ENCODE measurements at places on chromosomes 6 and 20.

GRCh38 chr20:50982363-50982762 is 23.7 kb downstream of the MOCS3 start:
- H3K4me3 ChIP-seq = no peak overlapping the region
- peaks cover 33% of the 10 kb centered on the region for H3K4me1 ChIP-seq
- peaks cover 2% of the 10 kb centered on the region for H3K36me3 ChIP-seq
- DNase-seq = peak; percentile 21

GRCh38 chr20:43942201-43942590 is 27.5 kb downstream of the TOX2 start:
- no peak overlapping the region for H3K27ac ChIP-seq
- DNase-seq = no peak

- no peaks in the 10 kb centered on the region for H3K4me1 ChIP-seq
- no peak overlapping the region for H3K4me3 ChIP-seq
- H3K27me3 ChIP-seq = no peaks in the 10 kb centered on the region
- no peak for DNase-seq
- H3K27ac ChIP-seq = no peak overlapping the region
- peaks cover 16% of the 10 kb centered on the region for H3K36me3 ChIP-seq
Measured at GRCh38 chr6:1724616-1725015, 114.9 kb downstream of the FOXC1 start.

GRCh38 chr6:3579652-3580175 is 122.9 kb upstream of the SLC22A23 start:
- no peaks in the 10 kb centered on the region for H3K4me1 ChIP-seq
- peaks cover 14% of the 10 kb centered on the region for H3K27me3 ChIP-seq
- no peak overlapping the region for H3K27ac ChIP-seq

GRCh38 chr20:48909910-48910309 is 11.6 kb upstream of the ARFGEF2 start:
- peaks cover 3% of the 10 kb centered on the region for H3K27me3 ChIP-seq
- peaks cover 23% of the 10 kb centered on the region for H3K4me1 ChIP-seq
- no peak for DNase-seq
- peaks cover 3% of the 10 kb centered on the region for H3K36me3 ChIP-seq
- no peak overlapping the region for H3K27ac ChIP-seq
- H3K4me3 ChIP-seq = no peak overlapping the region

DNA sequence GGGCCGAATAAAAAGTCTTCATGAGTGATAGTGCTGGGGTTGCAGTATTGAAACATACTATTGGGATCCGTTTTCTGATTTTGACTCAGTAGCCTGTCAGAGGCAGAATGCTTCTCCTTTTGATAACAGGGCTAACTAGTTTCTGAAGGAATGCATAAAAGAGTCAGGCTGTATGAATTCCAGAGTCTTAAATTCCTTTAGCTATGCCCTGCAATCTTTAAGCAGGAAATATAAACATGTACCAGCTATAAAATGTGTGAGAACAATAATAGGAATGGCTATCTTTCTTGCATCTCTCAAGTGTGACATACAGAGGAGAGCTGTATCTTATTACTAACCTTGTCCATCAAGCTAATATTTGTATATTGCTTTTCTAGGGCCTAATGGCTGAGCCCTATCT is 917.1 kb downstream of the KIF16B start:
- no peak overlapping the region for H3K4me3 ChIP-seq
- DNase-seq = no peak
- H3K4me1 ChIP-seq = no peaks in the 10 kb centered on the region
- H3K27me3 ChIP-seq = no peaks in the 10 kb centered on the region

GRCh38 chr6:129194306-129194941 is 311.5 kb downstream of the LAMA2 start:
- H3K36me3 ChIP-seq = no peaks in the 10 kb centered on the region
- H3K4me1 ChIP-seq = no peaks in the 10 kb centered on the region
- H3K27me3 ChIP-seq = peaks cover 2% of the 10 kb centered on the region
- DNase-seq = no peak
- H3K27ac ChIP-seq = no peak overlapping the region
- no peak overlapping the region for H3K4me3 ChIP-seq

GRCh38 chr6:14406614-14407331 is 289.2 kb downstream of the CD83 start:
- no peak overlapping the region for H3K4me3 ChIP-seq
- H3K27ac ChIP-seq = no peak overlapping the region
- H3K4me1 ChIP-seq = peaks cover 4% of the 10 kb centered on the region

- no peaks in the 10 kb centered on the region for H3K36me3 ChIP-seq
- peaks cover 4% of the 10 kb centered on the region for H3K4me1 ChIP-seq
- H3K27ac ChIP-seq = no peak overlapping the region
- H3K4me3 ChIP-seq = no peak overlapping the region
Measured at GRCh38 chr6:107862383-107862782, 38.3 kb upstream of the SCML4 start.

DNA sequence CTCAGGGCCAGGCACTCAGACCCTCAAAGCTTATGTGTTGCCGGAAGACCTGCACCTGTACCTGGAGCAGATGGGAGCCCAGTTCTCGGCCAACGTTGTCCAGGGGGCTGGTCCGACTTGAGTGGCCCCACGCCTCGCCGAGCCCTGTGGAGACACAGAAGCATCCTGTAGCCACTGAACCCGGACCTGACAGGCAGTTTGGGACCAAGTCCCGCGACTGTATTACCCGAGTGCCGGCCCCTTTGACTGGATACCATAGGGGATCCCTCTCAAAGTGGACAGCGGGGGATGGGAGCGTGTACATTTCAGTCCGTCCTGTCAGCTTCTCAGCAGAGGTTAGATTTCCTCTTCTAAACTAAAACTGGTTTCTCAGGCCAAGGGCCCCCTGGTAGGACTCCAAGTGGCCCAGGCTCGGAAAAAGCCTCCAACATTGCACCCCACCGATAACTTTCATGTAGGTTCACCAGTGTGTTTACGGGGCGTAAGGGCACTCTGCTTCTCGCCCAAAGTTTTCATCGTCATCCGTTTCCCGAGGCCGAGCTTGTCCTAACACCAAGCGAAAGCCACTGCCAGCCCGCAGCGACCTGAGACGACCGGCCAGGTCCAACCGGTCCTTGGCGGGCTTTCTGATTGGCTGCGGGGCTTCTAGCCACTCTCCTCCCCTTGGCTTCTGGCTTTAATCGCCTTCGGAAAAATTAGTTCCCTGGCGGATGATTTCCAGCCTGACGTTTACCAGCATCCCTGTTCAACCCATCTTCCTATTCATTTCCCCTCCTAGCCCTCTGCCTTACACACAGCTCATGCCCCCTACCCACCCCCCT is 10.8 kb downstream of the SIM1 start:
- H3K27me3 ChIP-seq = peaks cover 56% of the 10 kb centered on the region
- no peak overlapping the region for H3K27ac ChIP-seq
- H3K4me3 ChIP-seq = no peak overlapping the region

- no peak overlapping the region for H3K27ac ChIP-seq
- no peak overlapping the region for H3K4me3 ChIP-seq
- no peaks in the 10 kb centered on the region for H3K36me3 ChIP-seq
- H3K27me3 ChIP-seq = peaks cover 10% of the 10 kb centered on the region
- DNase-seq = no peak
- peaks cover 13% of the 10 kb centered on the region for H3K4me1 ChIP-seq
Measured at GRCh38 chr20:3775457-3776108, 5.7 kb downstream of the SPEF1 start.

DNA sequence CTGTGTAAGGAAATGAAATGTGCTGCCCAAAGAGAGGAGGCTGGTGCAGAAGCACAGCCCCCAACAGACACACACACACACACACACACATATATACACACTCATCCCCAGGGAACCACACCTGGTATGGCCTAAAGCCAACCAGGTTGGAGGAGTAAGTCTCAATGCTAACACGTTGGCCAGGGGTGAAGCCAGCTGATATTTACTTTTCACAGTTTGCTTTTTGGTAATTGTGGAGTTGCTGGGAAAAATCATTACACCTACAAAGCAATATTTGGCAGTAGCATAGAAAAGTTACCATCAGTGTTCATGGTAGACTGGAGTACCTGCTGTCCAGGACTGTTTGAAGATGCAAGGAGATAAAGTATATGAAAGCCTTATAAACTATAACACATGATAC is 50.3 kb upstream of the NAA20 start:
- DNase-seq = no peak
- no peak overlapping the region for H3K27ac ChIP-seq
- peaks cover 12% of the 10 kb centered on the region for H3K4me1 ChIP-seq
- no peak overlapping the region for H3K4me3 ChIP-seq
- no peaks in the 10 kb centered on the region for H3K36me3 ChIP-seq

DNA sequence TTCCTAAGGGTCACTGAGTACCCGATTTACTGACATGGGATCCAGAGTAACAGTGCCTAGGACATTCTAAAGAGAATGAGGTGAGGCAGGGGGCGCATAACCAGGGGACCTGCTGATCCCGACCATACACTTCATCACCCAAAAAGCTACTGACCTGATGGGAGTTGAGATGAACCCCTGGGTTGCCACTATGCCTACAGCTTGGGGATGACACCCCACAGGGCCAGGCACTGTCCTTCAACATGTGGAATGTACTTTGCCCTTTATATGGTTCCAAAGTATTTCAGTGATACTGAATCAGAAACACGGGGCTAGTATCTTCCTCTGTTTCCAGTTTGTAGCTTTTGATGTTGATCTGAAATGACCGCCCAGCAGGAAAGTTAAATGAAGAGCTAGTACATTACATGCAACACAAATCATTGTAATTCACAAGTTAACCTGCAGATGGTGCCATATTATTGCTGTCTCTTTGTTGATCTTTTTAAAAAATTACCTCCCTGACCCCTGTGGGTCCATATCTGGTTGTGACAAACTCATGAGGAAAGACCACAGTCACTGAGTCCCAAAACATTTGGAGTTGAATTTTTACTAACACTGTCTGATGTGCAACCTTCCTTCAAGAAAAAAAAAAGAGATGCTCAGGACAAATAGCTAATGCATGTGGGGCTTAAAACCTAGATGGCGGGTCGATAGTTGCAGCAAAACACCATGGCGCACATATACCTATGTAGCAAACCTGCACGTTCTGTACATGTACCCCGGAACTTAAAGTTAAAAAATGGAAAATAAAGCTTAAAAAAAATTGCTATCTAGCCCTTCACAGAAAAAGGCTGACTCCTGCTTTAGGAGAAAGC is 42.7 kb upstream of the GCNT2 start:
- no peaks in the 10 kb centered on the region for H3K4me1 ChIP-seq
- H3K27me3 ChIP-seq = peaks cover 2% of the 10 kb centered on the region
- DNase-seq = no peak
- no peak overlapping the region for H3K4me3 ChIP-seq

DNA sequence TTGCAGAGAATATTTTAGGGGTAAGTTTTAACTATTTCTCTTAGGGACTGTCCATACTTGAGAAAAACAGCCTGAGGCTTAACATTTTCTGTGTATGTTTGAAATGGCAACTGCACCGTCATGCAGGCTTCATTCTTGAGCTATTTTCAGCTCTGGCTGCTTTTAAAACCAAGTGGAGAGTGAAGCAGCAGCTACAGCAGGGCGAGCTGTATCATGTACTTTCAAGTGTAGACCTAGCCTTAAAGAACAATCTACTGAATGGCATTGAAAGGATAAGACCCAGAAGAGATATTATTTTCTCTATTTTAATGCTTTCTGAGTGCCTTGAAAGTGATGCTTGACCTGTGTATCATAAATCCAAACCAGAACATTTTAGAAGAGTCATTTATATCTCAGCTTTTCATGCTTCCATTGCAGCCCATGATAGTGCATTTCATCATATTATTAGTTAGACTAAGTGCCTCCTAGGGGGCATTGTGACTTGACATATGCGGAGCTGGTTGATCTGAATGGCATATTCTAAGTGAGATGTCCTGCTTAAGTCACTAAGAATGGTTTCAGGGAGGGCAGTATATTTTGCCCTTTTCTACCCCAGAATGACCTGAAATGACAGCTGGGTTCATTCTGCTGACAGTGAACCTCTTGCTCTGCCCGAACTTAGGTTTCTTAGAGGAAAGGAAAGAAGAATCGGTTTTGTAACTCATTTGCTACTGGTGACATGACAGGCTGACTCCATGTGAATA is 85.3 kb downstream of the NKAIN2 start:
- no peaks in the 10 kb centered on the region for H3K27me3 ChIP-seq
- H3K27ac ChIP-seq = no peak overlapping the region
- H3K4me1 ChIP-seq = no peaks in the 10 kb centered on the region
- DNase-seq = no peak
- no peak overlapping the region for H3K4me3 ChIP-seq

GRCh38 chr6:89708316-89708715 is 69.8 kb upstream of the LYRM2 start:
- no peaks in the 10 kb centered on the region for H3K27me3 ChIP-seq
- no peak overlapping the region for H3K4me3 ChIP-seq
- no peak for DNase-seq

DNA sequence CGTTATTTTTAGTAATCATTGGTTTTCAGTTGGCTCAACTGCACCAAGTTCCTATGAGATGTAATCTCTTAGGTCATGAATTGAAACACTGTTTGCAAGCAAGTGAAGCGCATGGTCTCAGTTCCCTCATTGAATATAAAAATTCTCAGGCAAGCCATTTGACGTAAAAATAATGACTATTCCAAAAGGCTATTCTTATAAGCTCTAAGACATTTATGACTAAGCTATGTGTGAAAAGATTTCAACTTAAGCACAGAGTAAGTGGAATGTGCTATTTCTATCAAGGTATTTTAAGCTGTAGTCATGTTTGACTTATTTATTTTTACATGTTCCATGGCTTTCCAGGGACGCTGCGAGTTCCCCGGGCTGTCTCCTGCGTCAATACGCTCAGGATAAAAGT is 248.5 kb downstream of the THBS2 start:
- H3K36me3 ChIP-seq = no peaks in the 10 kb centered on the region
- no peaks in the 10 kb centered on the region for H3K4me1 ChIP-seq
- no peak for DNase-seq
- H3K4me3 ChIP-seq = no peak overlapping the region
- H3K27me3 ChIP-seq = no peaks in the 10 kb centered on the region

- H3K4me1 ChIP-seq = no peaks in the 10 kb centered on the region
- H3K27me3 ChIP-seq = no peaks in the 10 kb centered on the region
- H3K27ac ChIP-seq = no peak overlapping the region
- no peaks in the 10 kb centered on the region for H3K36me3 ChIP-seq
Measured at GRCh38 chr6:112595841-112596240, 248.7 kb downstream of the RFPL4B start.

GRCh38 chr6:78552435-78552834 is 314.9 kb upstream of the IRAK1BP1 start:
- H3K27me3 ChIP-seq = no peaks in the 10 kb centered on the region
- no peaks in the 10 kb centered on the region for H3K4me1 ChIP-seq
- no peak overlapping the region for H3K4me3 ChIP-seq
- H3K27ac ChIP-seq = no peak overlapping the region

- DNase-seq = no peak
- no peaks in the 10 kb centered on the region for H3K4me1 ChIP-seq
- peaks cover 8% of the 10 kb centered on the region for H3K27me3 ChIP-seq
- no peak overlapping the region for H3K27ac ChIP-seq
Measured at GRCh38 chr6:169157197-169158148, 96.2 kb downstream of the THBS2 start.

- peaks cover 2% of the 10 kb centered on the region for H3K36me3 ChIP-seq
- H3K4me1 ChIP-seq = peaks cover 3% of the 10 kb centered on the region
- DNase-seq = no peak
- no peak overlapping the region for H3K4me3 ChIP-seq
Measured at GRCh38 chr6:38552121-38552520, 87.6 kb downstream of the BTBD9 start.

- H3K27me3 ChIP-seq = peaks cover 44% of the 10 kb centered on the region
- DNase-seq = no peak
- H3K36me3 ChIP-seq = no peaks in the 10 kb centered on the region
- peaks cover 2% of the 10 kb centered on the region for H3K4me1 ChIP-seq
Measured at GRCh38 chr20:6053776-6054688, at the start of gene LRRN4. Gene LRRN4 (minus strand): TSS chr20:6054060. CDS start chr20:6052799, 1,261 bp downstream.

GRCh38 chr6:3001773-3002293 is 2.1 kb downstream of the NQO2 start:
- peaks cover 24% of the 10 kb centered on the region for H3K36me3 ChIP-seq
- DNase-seq = no peak
- peak overlapping the region; percentile 51 for H3K4me3 ChIP-seq
- H3K27me3 ChIP-seq = no peaks in the 10 kb centered on the region
- H3K4me1 ChIP-seq = peaks cover 24% of the 10 kb centered on the region
- peak overlapping the region; percentile 2 for H3K27ac ChIP-seq

Data from activated naive CD8-positive, alpha-beta T cell treated with anti-CD3 and anti-CD28 coated beads, Interleukin-2, amount 50 U/mL, for 24 hours (primary cell).